Esophagus muscularis mucosa (tissue), 4 donors: ENCODE measurements at places on chromosomes 13 and 19. TPM values are rescaled to one million over a fixed set of nuclear protein-coding genes. Genes with fewer than 3 reads are reported as not detected.

METTL21C gene
- total RNA-seq = not detected

SSBP4 gene
- total RNA-seq = 58.5 TPM

KRTDAP gene
- not detected for total RNA-seq

ACER1 gene
- total RNA-seq = not detected

GRCh38 chr13:73825143-73825542 is 309.1 kb downstream of the KLF12 start:
- no peak overlapping the region for H3K27ac ChIP-seq
- H3K4me1 ChIP-seq = no peaks in the 10 kb centered on the region
- H3K36me3 ChIP-seq = no peaks in the 10 kb centered on the region
- H3K27me3 ChIP-seq = no peaks in the 10 kb centered on the region
- no peak overlapping the region for H3K4me3 ChIP-seq
